ENCODE measurements at places on chromosomes 13 and 19.
A peak's percentile ranks its signal among the peaks of the same experiment; 100 is the strongest.

DNA sequence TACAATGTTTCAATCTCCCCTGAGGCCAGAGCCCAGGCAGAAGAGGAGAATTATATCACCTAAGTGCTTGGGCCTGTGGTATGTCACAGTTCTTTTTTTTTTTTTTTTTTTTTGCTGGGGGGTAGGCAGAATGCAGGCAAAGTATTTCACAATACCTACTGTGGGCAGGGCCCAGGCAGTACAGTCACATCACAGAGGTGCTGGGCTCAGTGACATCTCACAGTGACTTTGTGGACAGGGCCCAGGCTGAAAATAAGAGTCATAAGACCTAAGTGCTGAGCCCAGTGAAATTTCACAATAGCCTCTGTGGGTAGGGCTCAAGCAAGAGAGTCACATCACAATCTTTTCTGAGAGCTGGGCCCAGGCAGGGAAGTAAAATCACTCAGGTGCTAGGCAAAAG, 15.9 kb upstream of the ZNF208 start:
- peaks cover 4% of the 10 kb centered on the region for H3K27me3 ChIP-seq
- H3K36me3 ChIP-seq, result peaks cover 8% of the 10 kb centered on the region
- no peaks in the 10 kb centered on the region for H3K4me1 ChIP-seq
- H3K27ac ChIP-seq, result no peak overlapping the region
- no peak overlapping the region for H3K4me3 ChIP-seq

GRCh38 chr19:30136611-30137195, 194.7 kb downstream of the URI1 start:
- H3K4me1 ChIP-seq, result peaks cover 2% of the 10 kb centered on the region
- H3K27ac ChIP-seq, result no peak overlapping the region
- peaks cover 3% of the 10 kb centered on the region for H3K27me3 ChIP-seq
- no peaks in the 10 kb centered on the region for H3K36me3 ChIP-seq
- DNase-seq, result no peak

DNA sequence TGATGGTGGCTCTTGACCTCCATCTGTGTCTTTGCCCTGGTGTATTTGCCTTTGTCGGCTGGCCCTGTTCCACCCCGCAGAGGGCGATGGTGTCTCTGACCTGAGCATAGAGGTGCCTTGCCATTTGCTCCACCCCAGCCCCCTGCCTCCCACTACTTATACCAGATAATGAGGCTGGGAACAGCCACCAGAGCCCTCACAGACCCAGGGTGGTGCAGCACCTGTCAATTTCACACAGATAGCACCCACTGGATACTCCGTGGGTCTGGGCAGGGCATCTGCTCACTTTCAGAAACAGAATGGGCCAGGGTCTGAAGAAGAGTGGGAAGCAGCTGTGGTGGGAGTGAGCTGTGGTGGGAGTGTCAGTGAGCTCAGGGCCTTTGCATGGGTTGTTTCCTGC, 4.1 kb downstream of the ZNF536 start:
- H3K36me3 ChIP-seq, result no peaks in the 10 kb centered on the region
- no peak overlapping the region for H3K27ac ChIP-seq
- peaks cover 19% of the 10 kb centered on the region for H3K27me3 ChIP-seq
- peak overlapping the region; percentile 64 for H3K4me3 ChIP-seq
- no peak for DNase-seq

DNA sequence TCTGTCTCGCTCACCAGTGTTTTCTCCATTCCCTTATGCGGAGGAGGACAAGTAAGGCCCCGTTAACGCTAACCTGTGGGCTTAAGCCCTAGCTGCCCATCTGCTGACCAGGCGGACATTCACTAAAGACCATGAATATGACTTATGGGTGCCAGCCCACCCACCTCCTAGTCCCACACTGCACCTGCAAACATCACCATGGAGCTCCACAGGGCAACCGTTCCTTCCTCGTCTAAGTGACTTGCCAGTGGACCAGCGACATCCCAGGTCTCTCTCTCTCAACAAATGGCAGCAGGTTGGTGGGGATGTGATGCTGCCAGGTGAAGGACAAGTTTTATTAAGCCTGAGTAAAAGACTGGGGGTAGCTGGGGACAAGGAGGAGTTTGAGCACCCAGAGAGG, 55.2 kb downstream of the CCDC70 start:
- no peak for DNase-seq
- H3K4me3 ChIP-seq, result no peak overlapping the region
- peaks cover 17% of the 10 kb centered on the region for H3K4me1 ChIP-seq
- H3K27me3 ChIP-seq, result peaks cover 2% of the 10 kb centered on the region
- no peak overlapping the region for H3K27ac ChIP-seq

- H3K4me3 ChIP-seq, result no peak overlapping the region
- no peak overlapping the region for H3K27ac ChIP-seq
- peaks cover 8% of the 10 kb centered on the region for H3K27me3 ChIP-seq
Measured at GRCh38 chr19:27762933-27763332, 1450.0 kb downstream of the UQCRFS1 start.

Measured in glutamatergic neuron (in vitro differentiated cells).